CD4-positive, CD25-positive, alpha-beta regulatory T cell (primary cell): ENCODE measurements at places on chromosomes 3 and 15. TPM values are rescaled to one million over a fixed set of nuclear protein-coding genes. Genes with fewer than 3 reads are reported as not detected.
A peak's percentile ranks its signal among the peaks of the same experiment; 100 is the strongest.

DNA sequence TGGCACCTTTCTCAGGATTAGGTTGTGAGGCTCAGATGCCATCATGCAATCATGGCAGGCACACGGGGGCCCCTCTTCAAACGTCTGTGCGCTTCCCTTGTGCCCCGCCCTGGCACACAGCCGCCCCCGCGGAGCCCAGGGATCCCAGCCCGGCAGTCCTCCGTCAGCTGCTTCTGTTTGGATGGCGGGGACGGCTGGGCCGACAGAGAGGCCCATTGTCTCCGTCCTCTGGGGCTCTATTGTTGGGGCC lies 849 bp upstream of the HDAC11 start:
- peak overlapping the region; percentile 86 for H3K27ac ChIP-seq
- no peak for DNase-seq
- H3K36me3 ChIP-seq, result no peaks in the 10 kb centered on the region

DUOX1 gene
- 1.4 TPM for polyA plus RNA-seq

- H3K36me3 ChIP-seq, result no peaks in the 10 kb centered on the region
- no peak overlapping the region for H3K27ac ChIP-seq
- no peaks in the 10 kb centered on the region for H3K4me1 ChIP-seq
- peaks cover 5% of the 10 kb centered on the region for H3K27me3 ChIP-seq
Observed at GRCh38 chr3:43862992-43863805, 172.5 kb downstream of the ABHD5 start.

DNA sequence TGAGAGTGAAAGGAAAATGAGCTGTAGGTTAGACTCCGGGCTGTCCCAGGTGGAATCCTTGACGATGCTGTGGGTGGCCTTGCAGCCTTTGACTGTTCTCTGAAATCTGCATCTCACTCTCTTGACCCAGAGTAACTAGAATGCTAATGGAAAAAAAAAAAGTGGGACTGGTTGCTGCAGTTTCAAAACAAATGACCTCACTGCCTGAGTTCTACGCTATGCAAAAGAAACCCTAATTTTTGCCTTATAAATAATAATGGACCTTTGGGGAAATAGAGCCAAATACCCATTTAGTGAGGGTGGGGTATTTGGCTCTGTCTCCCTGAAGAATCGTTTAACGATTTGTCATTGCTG lies 309.7 kb upstream of the C2CD4B start:
- H3K27me3 ChIP-seq, result no peaks in the 10 kb centered on the region
- H3K36me3 ChIP-seq, result no peaks in the 10 kb centered on the region
- no peak overlapping the region for H3K27ac ChIP-seq
- H3K4me3 ChIP-seq, result no peak overlapping the region
- DNase-seq, result no peak

DNA sequence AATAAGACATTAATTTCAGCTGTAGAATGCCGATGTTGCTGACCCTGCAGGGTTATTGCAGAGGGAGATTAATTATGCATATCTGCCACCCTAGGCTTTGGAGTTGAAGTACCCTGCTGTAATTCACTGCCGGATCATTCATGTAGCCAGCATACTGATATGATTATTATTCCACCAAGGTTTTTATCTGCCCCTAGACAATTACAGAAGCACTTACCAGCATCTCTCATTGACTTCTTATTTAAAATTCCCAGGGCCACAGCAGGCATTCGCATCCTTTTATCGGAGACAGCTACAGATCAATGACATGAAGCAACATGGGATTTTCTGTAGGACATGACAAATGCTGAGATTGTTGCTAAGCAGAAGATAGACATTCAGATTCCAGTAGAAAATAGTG lies 31.3 kb downstream of the IL1RAP start:
- H3K4me3 ChIP-seq, result no peak overlapping the region
- no peaks in the 10 kb centered on the region for H3K36me3 ChIP-seq
- no peaks in the 10 kb centered on the region for H3K27me3 ChIP-seq
- DNase-seq, result no peak

NDN gene
- 1.7 TPM for polyA plus RNA-seq

SCG5 gene
- polyA plus RNA-seq, result 0.84 TPM

DNA sequence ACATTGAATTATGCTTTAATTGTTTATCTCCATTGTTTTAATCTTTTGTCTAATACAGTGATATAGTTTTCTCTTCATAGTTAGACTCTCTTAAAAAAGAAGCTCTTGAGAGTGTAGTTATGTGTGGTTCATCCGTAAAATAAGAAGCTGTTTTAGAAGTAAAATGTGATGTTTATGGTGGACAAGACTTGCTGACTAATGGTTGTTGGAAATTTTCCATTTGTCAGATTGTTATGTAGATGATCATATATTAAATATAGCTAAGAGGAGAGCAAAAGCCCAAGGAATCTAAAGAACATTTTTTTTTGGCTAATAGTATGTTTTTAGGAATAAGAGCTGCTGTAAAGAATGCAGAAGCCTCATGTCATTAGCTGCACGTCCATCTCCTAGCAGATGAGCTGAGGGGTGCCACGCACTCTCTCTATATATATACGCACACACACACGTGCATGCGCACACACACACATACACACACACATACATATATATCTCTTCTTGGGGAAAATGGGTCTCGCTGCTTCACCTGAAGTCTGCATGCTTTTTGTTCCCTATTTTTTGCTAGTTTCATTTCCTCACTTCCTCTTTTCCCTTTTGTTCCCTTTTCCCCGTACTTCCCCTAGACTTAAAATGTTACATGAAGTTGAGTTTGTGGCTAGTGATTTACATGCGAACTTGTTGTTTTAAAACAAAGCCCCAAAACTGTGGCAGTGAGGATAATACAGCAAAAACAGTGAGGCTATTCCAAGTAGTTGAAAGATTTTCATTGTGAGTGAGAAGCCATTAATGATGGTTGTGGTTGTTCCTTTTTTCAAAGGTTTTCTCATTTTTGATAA lies 107.8 kb downstream of the MBNL1 start:
- H3K27ac ChIP-seq, result peak overlapping the region; percentile 43
- peaks cover 32% of the 10 kb centered on the region for H3K36me3 ChIP-seq
- H3K4me1 ChIP-seq, result peaks cover 63% of the 10 kb centered on the region

RBP2 gene
- polyA plus RNA-seq, result not detected

MESP1 gene
- polyA plus RNA-seq, result 0.20 TPM

GRCh38 chr3:53350652-53351051 lies 3.3 kb upstream of the DCP1A start:
- no peaks in the 10 kb centered on the region for H3K36me3 ChIP-seq
- H3K4me3 ChIP-seq, result no peak overlapping the region
- H3K27ac ChIP-seq, result no peak overlapping the region
- H3K4me1 ChIP-seq, result peaks cover 12% of the 10 kb centered on the region

- DNase-seq, result peak; percentile 84
- H3K27ac ChIP-seq, result peak overlapping the region; percentile 45
- H3K36me3 ChIP-seq, result peaks cover 28% of the 10 kb centered on the region
- no peaks in the 10 kb centered on the region for H3K27me3 ChIP-seq
- H3K4me1 ChIP-seq, result peaks cover 6% of the 10 kb centered on the region
Observed at GRCh38 chr15:38474155-38474757, 20.3 kb downstream of the FAM98B start.

DNA sequence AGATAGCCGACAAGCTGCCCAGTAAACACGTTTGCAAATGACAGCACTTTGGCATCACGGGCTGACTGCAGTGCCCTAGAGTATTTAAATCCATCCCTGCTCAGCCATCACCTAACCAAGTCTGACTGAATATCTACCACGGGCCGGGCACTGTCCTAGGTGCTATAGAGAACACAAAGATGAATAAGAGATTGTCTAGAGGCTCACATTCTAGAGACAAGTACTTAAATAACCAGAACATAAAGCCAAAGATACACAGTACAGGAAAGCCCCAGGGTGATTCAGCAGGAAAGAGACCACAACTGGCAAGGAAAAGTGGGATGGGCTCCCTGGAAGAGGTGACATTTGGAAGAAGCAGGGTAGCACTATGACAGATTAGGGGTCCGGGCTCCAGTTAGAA lies 103.5 kb downstream of the MYLK start:
- H3K4me1 ChIP-seq, result no peaks in the 10 kb centered on the region
- no peak for DNase-seq
- no peaks in the 10 kb centered on the region for H3K36me3 ChIP-seq
- no peak overlapping the region for H3K27ac ChIP-seq
- peaks cover 3% of the 10 kb centered on the region for H3K27me3 ChIP-seq
- no peak overlapping the region for H3K4me3 ChIP-seq

GRCh38 chr15:55322467-55322866 lies 3.4 kb downstream of the PIGB start:
- H3K27me3 ChIP-seq, result no peaks in the 10 kb centered on the region
- H3K4me3 ChIP-seq, result no peak overlapping the region
- no peak overlapping the region for H3K27ac ChIP-seq
- H3K36me3 ChIP-seq, result peaks cover 12% of the 10 kb centered on the region
- H3K4me1 ChIP-seq, result peaks cover 33% of the 10 kb centered on the region
- no peak for DNase-seq

WNT7A gene
- 1.4 TPM for polyA plus RNA-seq

DNA sequence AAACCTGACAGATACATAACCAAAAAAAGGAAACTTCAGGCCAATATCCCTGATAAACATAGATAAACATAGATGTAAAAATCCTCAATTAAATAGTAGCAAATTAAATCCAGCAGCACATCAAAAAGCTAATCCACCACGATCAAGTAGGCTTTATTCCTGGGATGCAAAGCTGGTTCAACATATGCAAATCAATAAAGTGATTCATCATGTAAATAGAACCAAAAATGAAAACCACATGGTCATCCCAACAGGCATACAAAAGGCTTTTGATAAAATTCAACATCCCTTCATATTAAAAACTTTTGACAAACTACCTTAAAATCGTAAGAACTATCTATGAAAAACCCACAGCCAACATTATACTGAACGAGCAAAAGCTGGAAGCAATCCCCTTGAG lies 882.2 kb downstream of the NTRK3 start:
- no peak for DNase-seq
- H3K27ac ChIP-seq, result no peak overlapping the region
- H3K36me3 ChIP-seq, result no peaks in the 10 kb centered on the region
- H3K4me1 ChIP-seq, result no peaks in the 10 kb centered on the region

GRCh38 chr3:157131861-157132260 lies 28.1 kb downstream of the CCNL1 start:
- no peak for DNase-seq
- no peak overlapping the region for H3K4me3 ChIP-seq
- no peaks in the 10 kb centered on the region for H3K27me3 ChIP-seq
- H3K4me1 ChIP-seq, result peaks cover 70% of the 10 kb centered on the region

DNA sequence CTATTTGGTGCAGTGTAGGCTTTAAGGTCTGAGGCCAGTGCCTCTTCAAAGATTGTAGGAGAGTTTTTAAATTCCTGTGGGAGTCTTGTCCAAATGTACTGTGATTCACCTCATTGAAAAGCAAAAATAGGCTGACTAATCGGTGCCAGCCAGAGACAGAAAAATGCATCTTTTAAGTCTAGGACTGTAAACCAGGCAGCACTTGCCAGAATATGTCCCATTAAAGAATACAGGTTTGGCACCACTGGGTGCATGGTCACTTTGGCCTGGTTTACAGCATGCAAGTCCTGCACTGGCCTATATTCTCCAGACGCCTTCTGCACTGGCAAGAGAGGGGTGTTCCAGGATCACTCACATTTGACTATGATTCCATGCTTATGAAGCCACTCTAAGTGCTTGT lies 20.3 kb upstream of the NOX5 start:
- no peak for DNase-seq
- no peak overlapping the region for H3K27ac ChIP-seq
- no peak overlapping the region for H3K4me3 ChIP-seq
- H3K4me1 ChIP-seq, result no peaks in the 10 kb centered on the region
- no peaks in the 10 kb centered on the region for H3K36me3 ChIP-seq

DNA sequence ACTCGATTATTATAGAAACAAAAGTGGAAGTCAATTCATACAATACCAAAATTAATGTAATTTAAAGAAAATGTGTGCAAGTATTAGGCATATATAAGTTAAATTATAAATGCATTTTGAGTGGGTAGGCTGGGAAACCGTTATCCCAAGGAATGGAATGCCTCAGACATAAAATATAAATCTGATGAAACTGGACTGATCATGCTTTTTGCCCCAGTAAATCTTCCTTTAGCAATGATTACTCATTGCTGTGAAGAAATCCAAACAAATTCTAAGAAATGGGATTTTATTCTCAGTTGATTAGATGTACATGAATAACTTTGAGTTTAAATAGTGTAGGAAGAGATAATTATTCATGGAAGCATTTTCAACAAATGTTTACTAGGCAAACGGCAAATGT lies 185.5 kb upstream of the KCNMB2 start:
- H3K27me3 ChIP-seq, result no peaks in the 10 kb centered on the region
- no peak for DNase-seq
- no peak overlapping the region for H3K4me3 ChIP-seq
- no peaks in the 10 kb centered on the region for H3K36me3 ChIP-seq
- no peak overlapping the region for H3K27ac ChIP-seq

GRCh38 chr15:70584838-70585706 lies 178.3 kb downstream of the UACA start:
- H3K4me1 ChIP-seq, result no peaks in the 10 kb centered on the region
- H3K27me3 ChIP-seq, result no peaks in the 10 kb centered on the region
- H3K4me3 ChIP-seq, result no peak overlapping the region
- no peaks in the 10 kb centered on the region for H3K36me3 ChIP-seq
- no peak overlapping the region for H3K27ac ChIP-seq

DNA sequence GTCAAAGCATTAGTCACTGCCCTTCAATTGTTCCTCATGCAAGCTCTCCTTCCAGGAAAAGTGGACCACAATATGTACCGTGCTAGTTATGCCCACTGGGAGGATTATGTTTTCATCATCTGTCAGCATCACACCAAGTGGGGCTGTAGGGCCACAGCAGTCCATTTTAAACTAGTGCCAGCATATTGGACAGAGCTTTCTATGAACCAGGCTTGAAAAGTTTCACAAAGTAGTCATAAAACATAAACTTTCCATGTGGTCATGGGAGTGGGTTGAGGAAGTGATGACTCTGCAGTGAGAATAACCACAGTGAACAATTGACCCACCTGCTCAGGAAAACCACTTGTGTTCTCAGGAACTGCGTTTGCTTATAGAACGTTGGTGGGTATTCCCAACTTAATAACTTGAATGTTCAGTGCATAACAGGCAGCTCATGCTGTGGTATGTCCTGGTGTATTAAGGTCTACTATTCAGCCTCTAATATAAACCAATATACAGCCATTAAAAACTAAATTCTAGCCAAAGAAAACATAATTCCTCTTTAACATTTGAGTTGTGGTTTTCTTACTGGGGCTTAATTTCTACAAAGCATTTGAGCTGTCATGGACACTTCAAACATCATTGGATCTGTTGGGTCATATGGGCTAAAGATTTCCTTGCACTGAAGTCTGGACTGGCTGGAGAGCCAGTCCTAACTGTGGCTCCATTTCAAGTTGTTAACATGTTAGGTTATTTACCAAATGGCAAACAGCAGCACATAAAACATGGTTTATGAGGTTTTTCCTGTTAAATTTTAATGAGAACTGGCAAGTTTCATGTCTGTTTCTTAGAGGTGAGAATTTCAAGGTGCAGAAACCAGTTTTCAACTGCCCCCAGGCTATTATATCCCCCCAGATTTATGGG lies 274.1 kb downstream of the OTOL1 start:
- H3K4me3 ChIP-seq, result no peak overlapping the region
- no peak overlapping the region for H3K27ac ChIP-seq
- no peak for DNase-seq
- H3K4me1 ChIP-seq, result no peaks in the 10 kb centered on the region
- H3K27me3 ChIP-seq, result no peaks in the 10 kb centered on the region
